G401 (cell line): ENCODE measurements at places on chromosomes 2 and 18. TPM values are rescaled to one million over a fixed set of nuclear protein-coding genes. Genes with fewer than 3 reads are reported as not detected.

The SPP2 gene
- not detected in 2 replicates for total RNA-seq

The LRRTM4 gene
- not detected in 2 replicates for total RNA-seq

The UGT1A7 gene
- total RNA-seq, result not detected in 2 replicates

The PROM2 gene
- total RNA-seq, result 0.03 TPM in 1 of 2 replicates, not detected in the other

DNA sequence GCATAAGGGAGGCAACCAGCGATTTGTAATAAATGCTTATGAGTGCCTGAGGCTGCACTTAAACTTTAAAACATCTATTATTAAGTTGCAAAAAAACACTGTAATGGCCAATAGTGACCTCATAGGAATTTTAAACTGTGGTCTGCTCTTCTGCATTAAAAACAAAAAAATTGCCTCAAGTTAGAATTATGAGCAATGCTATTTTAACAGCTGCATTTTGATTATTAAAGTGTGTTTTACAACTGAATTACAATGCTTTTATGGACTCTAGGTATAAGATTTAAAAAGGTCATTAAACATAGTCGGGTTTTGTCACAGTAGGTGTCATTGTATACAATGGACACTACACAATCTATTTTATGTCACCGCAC lies 528.7 kb upstream of the FANCL start:
- DNase-seq, result no peak
